ENCODE measurements at places on chromosomes 5 and 9. TPM values are rescaled to one million over a fixed set of nuclear protein-coding genes. Genes with fewer than 3 reads are reported as not detected.

GRCh38 chr9:105887679-105888078, 193.3 kb downstream of the TMEM38B start:
- no peak for DNase-seq

DNA sequence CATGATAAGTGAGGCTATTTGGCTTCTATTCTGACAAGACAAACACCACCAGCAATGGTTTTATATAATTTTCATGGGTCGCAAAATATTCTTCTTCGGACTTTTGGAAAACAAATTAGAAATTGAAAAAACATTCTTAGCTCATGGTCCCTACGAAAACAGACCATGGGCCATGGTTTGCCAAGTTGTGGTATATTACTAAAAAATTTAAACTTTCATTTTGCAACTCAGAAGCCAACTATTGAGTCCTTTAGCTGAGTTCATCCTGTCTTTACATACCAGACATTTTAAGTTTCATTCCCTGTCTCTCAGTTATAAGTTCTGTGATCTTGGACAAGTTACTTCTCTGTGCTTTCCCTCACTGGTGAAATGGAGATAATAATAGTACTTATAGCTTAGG, 198.1 kb downstream of the CSNK1G3 start:
- no peak for DNase-seq

- DNase-seq: no peak
Observed at GRCh38 chr9:38681747-38682227, 38.1 kb downstream of the FAM240B start.

GRCh38 chr5:27969157-27969556, 930.8 kb upstream of the CDH9 start:
- no peak for DNase-seq

Gene ANKRD33B
- total RNA-seq: 3.3 TPM

DNA sequence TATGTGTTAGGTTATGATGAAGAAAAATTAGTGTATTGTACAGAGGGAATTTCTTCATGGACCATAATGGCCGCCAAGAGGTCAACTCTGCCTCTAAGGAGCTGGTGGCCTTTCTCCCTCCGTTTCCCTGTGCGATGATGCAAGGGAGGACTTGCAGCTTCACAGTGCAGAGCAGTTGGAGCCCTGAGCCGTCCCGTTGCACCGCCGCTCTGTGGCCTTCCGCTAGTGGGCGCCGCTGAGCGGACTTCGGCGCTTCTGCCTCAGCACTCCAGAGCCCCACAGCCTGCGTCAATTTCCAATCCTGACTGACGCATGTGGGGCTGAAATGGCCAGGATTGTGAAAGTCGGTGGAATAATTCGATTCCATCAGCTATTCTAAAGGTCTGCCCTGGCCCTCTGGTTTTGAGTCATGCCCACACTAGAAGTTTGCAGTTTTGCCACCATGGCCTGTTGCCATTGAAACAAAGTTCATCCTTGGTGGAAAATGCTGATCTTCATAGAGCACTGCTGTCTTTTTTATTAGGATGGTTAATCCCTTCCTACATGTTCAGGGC, 22.7 kb upstream of the LECT2 start:
- DNase-seq: peak; percentile 59

Gene CNTNAP3B
- 24.1 TPM for total RNA-seq

Gene KIF4B
- total RNA-seq: not detected

Gene PCDHA9
- total RNA-seq: 0.34 TPM

- no peak for DNase-seq
Observed at GRCh38 chr9:81529556-81530193, 159.7 kb downstream of the TLE1 start.

DNA sequence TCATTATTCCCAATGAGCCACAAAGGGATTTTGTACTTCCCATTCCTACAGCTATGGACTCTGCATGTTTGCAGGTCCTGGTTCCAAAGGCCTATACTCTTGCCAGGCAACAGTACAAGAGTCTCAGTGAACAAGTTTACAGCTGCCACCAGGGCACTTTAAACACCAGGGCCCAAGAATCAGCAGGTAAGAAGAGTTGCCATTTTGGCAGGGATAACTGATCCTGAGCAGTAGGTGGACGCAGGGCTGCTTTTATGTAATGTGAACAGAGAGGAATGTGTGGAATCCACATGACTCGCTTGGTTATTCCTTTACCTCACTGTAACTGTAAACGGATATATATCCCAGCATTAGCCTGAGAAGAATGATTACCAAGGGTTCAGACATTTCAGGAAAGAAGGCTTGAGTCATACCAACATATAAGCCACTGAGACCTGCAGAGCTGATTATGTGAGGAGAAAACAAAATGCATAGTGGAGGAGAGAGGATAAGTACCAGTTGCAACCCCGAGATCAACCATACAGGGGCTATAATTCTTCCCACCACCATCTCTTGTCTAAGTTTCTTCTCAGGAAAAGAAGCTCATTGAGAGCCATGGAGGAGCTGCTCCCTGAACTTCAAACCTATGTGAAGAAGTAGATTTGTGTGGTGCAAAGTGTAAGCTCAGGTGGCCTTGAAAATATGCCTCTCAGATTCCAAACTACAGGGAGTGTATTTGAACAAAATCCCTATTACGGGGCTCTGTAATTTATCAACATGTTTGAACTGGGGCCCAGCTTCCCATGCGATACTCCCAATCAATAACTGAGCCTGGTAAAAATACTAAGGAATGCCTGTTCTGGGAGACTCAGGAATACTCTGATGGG, 24.6 kb downstream of the RAPGEF6 start:
- DNase-seq: no peak

- no peak for DNase-seq
Observed at GRCh38 chr5:146390469-146390868, 51.8 kb downstream of the POU4F3 start.

GRCh38 chr9:89225587-89225986, 47.0 kb upstream of the SHC3 start:
- DNase-seq: no peak
